Heart left ventricle (tissue), 16 donors: ENCODE measurements at places on chromosomes 11 and 22. TPM values are rescaled to one million over a fixed set of nuclear protein-coding genes. Genes with fewer than 3 reads are reported as not detected.

RBM4 gene
- total RNA-seq = 54.1 TPM

PRODH gene
- total RNA-seq = 22.7 TPM

DNA sequence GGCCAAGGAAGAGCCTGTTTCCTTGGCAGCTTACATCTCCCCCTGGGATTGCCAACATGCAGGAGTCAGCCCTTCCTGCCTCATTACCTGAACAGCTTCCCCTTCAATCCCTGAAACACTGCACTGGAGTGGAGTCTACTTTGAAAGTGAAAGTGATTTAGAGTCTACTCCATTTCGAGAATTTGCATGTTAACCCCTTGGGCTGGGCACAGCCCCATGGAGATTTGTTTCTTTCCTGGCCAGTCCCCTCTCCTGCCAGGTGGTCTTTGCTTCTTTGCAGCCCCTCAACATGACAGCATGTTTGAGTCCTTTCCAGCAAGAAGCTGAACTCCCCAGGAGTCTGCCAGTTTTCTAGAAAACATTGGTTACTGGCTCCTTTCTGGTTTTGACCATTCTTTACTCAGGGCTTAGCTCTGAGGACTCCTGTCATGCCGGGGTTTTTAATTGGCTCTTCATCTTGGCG, 59.9 kb downstream of the TRAF6 start:
- H3K4me1 ChIP-seq = no peaks in the 10 kb centered on the region
- peak overlapping the region; percentile 25 for H3K4me3 ChIP-seq
- no peaks in the 10 kb centered on the region for H3K27me3 ChIP-seq
- peaks cover 65% of the 10 kb centered on the region for H3K36me3 ChIP-seq
- H3K27ac ChIP-seq = no peak overlapping the region

SERGEF gene
- total RNA-seq = 22.1 TPM

DNA sequence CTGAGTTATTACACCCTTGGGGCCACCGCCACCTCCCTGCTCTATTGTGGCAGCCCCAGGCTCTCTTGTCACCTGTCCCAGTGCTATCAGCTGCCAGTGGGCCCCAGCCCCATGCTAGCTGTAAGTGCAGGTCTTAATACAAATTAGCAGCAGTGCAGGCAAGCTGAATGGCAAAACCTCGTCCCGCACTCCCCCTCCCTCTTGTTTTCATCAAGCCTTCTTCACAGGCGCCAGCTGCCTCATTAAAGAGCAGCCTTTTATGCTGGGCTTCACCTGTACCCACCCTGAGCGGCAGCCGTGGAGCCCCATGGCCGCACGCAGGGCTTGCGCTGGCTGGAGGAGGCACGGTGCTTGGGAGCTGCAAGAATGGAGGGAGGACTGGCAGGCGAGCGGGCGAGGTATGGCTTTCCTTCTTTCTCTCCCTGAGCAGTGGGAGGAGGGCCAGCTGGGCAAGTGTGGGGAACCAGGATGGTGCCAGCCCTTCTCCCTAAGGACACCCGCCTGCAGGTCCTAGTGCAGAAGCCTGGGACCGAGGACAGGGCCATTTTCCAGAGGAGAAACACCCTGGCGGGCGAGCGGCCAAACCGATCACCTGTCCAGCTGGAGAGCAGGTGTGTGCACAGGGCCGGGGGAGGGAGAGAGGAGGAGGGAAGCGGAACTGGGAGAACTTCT, 70.7 kb downstream of the FLI1 start:
- H3K4me3 ChIP-seq = no peak overlapping the region
- no peaks in the 10 kb centered on the region for H3K36me3 ChIP-seq
- DNase-seq = no peak

RIC3 gene
- total RNA-seq = 7.3 TPM

OR2AG2 gene
- not detected for total RNA-seq

DNA sequence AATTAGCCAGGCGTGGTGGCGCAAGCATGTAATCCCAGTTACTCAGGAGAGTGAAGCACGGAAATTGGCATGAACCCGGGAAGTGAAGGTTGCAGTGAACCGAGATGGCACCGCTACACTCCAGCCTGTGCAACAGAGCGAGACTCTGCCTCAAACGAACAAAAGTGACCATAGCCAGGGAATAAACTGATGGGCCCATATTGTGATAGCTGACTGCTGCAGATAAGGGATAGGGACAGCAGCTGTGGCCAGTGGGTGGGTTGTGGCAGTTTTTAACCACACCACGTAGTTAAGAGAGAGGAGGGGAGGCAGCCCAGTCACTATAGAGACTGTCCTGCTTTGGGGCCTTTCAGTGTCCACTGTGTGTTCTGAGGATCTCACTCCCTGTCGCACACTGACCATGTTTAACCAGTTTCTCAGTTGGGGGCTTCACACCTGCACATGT, 58.9 kb downstream of the PISD start:
- H3K36me3 ChIP-seq = no peaks in the 10 kb centered on the region
- H3K27ac ChIP-seq = no peak overlapping the region
- H3K4me3 ChIP-seq = no peak overlapping the region

DNA sequence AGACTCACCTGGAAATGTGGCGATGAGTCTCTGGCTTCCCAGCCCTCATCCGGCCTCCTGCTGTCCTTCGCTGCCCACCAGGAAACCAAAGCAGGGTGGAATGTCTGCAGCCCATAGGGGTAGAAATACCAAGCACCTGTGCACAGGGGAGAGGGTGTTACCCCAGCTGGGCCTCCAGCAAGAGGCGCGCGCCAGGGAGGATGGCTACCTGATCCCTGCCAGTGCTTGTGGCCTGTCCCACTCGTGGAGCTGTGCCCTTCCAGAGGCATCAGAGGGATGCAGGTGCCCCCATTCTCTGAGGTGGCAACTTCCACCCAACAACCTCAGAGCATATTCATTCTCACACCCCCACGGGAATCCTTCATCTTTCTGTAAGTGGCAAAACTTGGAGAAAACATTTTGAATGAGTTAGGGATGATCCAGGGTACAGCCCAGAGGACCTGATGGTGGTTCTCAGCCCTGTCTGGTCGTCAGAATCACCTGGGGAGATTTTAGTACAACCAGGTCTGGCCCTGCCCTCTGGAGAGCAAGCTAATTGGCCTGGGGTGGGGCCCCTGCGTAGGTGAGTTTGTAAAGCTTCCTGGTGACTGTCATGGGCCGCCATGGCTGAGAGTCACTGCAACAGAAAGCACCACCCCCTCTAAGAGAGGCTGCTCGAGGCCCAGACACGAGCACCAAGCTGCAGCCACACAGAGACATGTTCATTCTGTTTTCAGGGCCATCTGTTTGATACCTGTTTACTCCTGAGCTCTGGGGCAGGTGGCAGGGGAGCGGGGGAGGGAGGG, 9.9 kb downstream of the SUN2 start:
- peak; percentile 20 for DNase-seq
- no peak overlapping the region for H3K27ac ChIP-seq
- peaks cover 100% of the 10 kb centered on the region for H3K36me3 ChIP-seq
- H3K4me1 ChIP-seq = peaks cover 8% of the 10 kb centered on the region
- no peak overlapping the region for H3K4me3 ChIP-seq
- no peaks in the 10 kb centered on the region for H3K27me3 ChIP-seq

- no peak overlapping the region for H3K4me3 ChIP-seq
- no peak for DNase-seq
- no peaks in the 10 kb centered on the region for H3K27me3 ChIP-seq
- no peak overlapping the region for H3K27ac ChIP-seq
Measured at GRCh38 chr11:60902625-60903024, 3.8 kb downstream of the PRPF19 start.

- H3K27ac ChIP-seq = no peak overlapping the region
- H3K36me3 ChIP-seq = no peaks in the 10 kb centered on the region
- H3K4me1 ChIP-seq = peaks cover 53% of the 10 kb centered on the region
- no peaks in the 10 kb centered on the region for H3K27me3 ChIP-seq
- H3K4me3 ChIP-seq = no peak overlapping the region
Measured at GRCh38 chr11:64055077-64055476, 19.3 kb downstream of the FLRT1 start.

KRTAP5-2 gene
- total RNA-seq = not detected

- no peak for DNase-seq
- H3K4me3 ChIP-seq = no peak overlapping the region
- no peak overlapping the region for H3K27ac ChIP-seq
- H3K4me1 ChIP-seq = no peaks in the 10 kb centered on the region
- peaks cover 17% of the 10 kb centered on the region for H3K27me3 ChIP-seq
- H3K36me3 ChIP-seq = no peaks in the 10 kb centered on the region
Measured at GRCh38 chr11:134512571-134513538, 100.8 kb upstream of the B3GAT1 start.

GRK3 gene
- total RNA-seq = 16.2 TPM

- H3K4me3 ChIP-seq = no peak overlapping the region
- no peaks in the 10 kb centered on the region for H3K27me3 ChIP-seq
- H3K4me1 ChIP-seq = no peaks in the 10 kb centered on the region
- peak; percentile 12 for DNase-seq
- H3K36me3 ChIP-seq = peaks cover 59% of the 10 kb centered on the region
Measured at GRCh38 chr22:24090581-24090980, 79.5 kb downstream of the CABIN1 start.

- no peaks in the 10 kb centered on the region for H3K4me1 ChIP-seq
- H3K27ac ChIP-seq = no peak overlapping the region
- H3K36me3 ChIP-seq = no peaks in the 10 kb centered on the region
Measured at GRCh38 chr22:23163665-23164064, 16.6 kb upstream of the BCR start.

DNA sequence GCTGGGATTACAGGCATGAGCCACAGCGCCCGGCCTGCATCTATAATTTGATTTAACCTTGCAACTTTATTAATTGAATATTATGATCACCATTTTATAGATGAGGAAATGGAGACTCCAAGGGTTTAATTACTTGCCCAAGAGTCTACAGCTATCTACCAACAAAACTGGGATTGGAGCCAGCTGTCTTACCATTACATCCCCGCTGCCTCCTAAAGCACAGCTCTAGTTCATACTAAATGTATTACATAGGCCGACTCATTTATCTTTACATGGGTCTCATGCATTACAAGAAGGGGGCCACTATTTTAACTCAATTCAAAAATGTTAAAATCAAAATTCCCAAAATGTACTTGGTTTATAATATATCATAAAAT, 14.1 kb upstream of the TMA7B start:
- peaks cover 7% of the 10 kb centered on the region for H3K4me1 ChIP-seq
- no peak overlapping the region for H3K4me3 ChIP-seq
- H3K36me3 ChIP-seq = no peaks in the 10 kb centered on the region
- H3K27me3 ChIP-seq = no peaks in the 10 kb centered on the region
- H3K27ac ChIP-seq = no peak overlapping the region
- no peak for DNase-seq

DNA sequence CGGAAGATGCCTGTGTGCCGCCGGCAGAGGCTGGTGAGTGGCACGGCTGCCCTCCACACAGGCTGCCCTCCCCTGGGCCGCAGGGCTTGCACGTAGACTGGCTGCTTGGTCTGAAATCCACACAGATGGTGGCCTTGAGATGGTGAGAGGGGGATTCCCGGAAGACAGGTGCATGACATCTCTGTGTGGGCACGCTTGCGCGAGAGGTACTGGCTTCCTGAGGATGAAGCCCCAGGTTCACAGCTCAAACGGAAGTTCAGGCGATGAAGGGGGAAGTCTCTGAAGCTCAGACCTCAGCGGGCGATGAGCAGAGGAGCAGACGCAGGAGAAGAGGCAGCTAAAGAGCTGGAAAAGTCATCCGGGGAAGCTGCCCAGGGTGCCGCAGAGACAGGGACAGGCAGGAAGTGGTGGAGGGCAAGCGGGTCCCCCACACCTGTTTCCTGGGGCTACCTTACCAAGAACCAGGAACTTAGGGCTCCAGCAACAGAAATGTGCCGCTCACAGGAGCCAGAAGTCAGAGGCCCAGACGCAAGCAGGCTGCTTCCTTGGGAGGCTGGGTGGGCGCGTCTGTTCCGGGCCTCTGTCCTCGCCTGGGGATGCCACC, 7.2 kb downstream of the CRELD2 start:
- no peaks in the 10 kb centered on the region for H3K4me1 ChIP-seq
- H3K36me3 ChIP-seq = peaks cover 41% of the 10 kb centered on the region
- no peak overlapping the region for H3K4me3 ChIP-seq

DNA sequence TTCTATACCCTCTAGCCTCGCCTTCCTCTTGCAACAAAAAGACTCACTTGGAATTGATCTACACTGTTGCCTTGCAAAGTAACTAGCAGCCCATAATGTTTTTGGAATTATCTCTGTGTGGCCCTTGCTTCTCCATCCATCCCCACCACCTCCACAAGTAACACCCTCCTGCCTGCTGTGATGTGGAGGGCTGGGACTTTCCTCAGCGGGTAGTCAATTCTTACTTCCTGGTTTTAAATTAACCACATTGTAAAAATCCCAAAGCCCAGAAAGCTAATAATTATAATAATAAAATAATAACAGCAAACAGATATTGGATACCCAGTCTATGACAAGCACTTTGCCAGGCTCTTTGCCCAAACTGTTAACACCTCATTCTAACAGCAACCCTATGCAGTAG, 40.8 kb upstream of the GALNT18 start:
- no peaks in the 10 kb centered on the region for H3K36me3 ChIP-seq
- H3K27me3 ChIP-seq = no peaks in the 10 kb centered on the region
- H3K4me3 ChIP-seq = no peak overlapping the region
- H3K27ac ChIP-seq = no peak overlapping the region

POTEH gene
- total RNA-seq = not detected

DNA sequence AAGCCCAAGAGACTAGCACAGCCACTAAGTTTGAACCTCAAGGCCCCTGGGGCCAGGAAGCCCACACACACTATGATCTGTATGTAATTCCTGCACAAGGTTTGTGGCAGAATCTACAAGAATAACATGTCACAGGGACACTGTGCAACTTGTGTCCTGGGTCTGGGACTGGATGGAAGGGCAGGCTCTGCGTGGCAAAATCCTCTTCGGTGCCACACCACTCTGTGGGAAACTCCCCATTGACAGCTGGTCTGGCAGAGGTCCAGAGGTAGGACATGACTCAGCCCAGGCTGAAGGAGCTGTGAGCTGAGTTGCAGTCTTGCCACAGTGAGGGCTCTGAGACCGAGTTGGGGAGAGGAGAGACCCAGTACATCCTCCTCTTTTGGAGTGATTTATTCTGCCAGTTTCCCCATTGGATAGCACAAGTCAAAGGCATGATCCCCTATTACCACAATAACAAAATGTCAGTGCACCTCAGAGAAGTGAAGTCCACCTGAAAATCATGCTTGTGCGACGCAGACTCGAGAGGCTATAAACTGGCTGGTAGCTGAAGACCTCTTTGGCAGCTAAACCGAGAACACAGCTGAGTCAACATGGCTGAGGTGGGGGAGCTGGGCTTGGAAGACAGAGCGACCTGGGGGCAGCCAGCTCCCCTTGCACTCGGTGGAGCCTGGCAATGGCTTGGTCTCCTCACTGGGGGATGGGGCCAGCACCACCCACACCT, 23.3 kb upstream of the SERPIND1 start:
- peaks cover 86% of the 10 kb centered on the region for H3K36me3 ChIP-seq
- peak; percentile 75 for DNase-seq
- H3K4me3 ChIP-seq = no peak overlapping the region
- H3K27ac ChIP-seq = no peak overlapping the region

GRCh38 chr11:64546600-64546999, 44.4 kb upstream of the SLC22A12 start:
- no peaks in the 10 kb centered on the region for H3K36me3 ChIP-seq
- no peak overlapping the region for H3K4me3 ChIP-seq
- H3K27ac ChIP-seq = no peak overlapping the region
- H3K27me3 ChIP-seq = no peaks in the 10 kb centered on the region
